Karpas-422 (cell line): ENCODE measurements at places on chromosomes 6 and 20.

- no peak for DNase-seq
Observed at GRCh38 chr6:167302074-167302473, 11.0 kb downstream of the UNC93A start.

- DNase-seq, result no peak
Observed at GRCh38 chr6:126380072-126380583, 40.2 kb downstream of the CENPW start.

GRCh38 chr6:131356161-131356560 is 216.9 kb upstream of the ARG1 start:
- DNase-seq, result no peak

DNA sequence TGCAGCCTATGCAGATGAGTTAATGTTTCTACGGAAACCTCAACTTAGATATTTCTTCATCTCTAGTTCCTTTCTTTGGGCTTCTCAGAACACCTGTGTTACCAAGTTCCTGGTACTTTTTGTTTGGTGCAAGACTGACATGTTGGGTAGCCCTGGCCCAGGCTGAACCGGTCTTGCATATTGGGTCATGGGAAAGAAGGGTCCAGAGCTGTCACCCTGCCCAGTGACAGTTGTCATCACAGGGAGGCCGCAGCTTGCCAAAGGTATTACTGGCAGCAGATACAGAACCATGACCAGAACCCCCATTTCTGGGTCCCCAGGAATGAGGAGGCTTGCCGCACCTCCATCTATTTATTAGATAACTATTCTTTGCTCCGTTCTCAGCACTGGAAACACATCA is 40.2 kb downstream of the PDYN start:
- DNase-seq, result peak; percentile 60

- DNase-seq, result no peak
Observed at GRCh38 chr6:32761072-32761471, 2.3 kb downstream of the HLA-DQB2 start.

DNA sequence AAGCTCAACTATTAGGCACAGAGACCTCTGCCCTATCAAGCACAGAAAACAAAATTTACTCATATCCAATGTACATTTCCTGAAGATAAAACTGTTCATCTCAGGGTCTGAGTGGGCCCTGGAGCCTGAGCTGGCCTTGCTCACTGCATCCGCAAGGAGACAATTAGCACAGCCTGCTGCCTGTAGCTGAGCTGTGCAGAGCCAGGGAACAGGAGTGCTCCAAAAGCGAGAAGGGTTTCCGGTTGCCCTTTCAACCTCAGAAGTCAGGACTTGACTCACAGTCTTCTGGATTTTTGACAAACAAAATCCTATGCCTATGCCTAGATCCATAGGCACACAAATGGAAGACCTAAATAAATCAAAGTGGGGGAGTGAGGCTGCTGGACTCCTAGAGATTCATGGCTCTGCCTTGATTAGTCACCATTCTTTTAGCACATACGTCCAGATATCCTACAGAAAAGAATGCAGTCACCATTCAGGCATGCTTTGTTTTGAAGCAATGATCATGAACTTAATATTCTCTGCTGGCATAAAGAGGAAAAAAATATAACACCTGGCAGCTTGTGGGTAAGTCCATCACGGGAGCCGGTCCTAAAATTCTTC is 73.5 kb downstream of the BFSP1 start:
- DNase-seq, result no peak

GRCh38 chr6:155491421-155491820 is 35.8 kb upstream of the NOX3 start:
- no peak for DNase-seq

DNA sequence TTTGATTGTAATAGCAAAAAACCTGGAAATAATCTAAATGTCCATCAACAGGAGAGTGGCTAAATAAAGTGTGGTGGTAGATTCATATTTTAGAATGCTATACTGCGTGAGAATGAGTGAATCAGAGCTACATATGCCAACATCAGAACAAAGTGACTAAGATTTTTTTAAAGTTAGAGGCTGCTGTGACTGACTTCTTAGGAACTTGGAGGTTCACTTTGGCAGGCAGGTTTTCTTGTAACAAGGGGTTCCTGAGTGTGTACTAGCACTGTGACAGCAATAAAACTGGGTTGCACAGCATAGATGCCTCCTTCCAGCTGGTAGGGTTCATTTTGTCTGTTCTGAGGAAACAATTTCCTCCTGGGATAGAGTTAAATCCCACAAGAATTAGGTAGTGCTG is 75.3 kb upstream of the ENPP5 start:
- no peak for DNase-seq

GRCh38 chr6:150528648-150529285 is 70.9 kb upstream of the PLEKHG1 start:
- DNase-seq, result peak; percentile 69

- no peak for DNase-seq
Observed at GRCh38 chr20:10667560-10668167, 6.1 kb downstream of the JAG1 start.

DNA sequence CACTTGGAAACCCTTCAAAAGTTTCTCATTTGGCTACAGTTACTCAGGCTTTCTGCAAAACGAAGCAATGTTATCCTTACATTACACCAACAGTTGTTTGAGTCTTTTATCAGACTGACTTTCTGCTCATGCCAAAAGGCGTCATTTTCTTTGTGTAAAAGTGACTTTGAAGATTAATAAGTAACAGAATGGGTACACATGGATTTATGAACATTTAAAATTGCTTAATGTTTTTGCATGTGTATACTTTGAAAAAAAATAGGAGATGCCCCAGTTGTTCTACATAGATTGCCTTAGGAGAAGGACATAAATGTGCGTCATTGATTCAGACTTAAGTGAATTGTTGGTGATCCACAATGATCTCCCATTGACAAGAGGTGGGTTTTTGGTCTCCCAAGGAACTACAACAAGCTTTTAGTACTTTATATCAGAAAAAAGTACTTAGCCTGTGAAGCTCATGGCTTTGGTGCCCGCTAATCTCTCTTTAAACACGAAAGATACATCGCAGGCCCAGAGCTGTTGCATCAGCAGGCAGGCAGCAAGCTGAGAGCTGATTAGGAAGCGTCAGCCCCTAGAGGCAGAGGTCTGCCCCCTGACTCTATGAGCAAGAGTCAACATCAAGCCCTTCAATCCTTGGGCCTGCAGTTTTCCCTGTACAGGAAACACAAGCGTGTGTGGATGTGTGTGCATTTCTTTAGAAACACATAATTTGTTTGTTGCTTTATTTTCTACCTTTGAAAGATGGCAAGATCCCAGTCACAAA is 45.9 kb downstream of the SLC22A3 start:
- no peak for DNase-seq
